ENCODE measurements at places on chromosomes 4 and X.

DNA sequence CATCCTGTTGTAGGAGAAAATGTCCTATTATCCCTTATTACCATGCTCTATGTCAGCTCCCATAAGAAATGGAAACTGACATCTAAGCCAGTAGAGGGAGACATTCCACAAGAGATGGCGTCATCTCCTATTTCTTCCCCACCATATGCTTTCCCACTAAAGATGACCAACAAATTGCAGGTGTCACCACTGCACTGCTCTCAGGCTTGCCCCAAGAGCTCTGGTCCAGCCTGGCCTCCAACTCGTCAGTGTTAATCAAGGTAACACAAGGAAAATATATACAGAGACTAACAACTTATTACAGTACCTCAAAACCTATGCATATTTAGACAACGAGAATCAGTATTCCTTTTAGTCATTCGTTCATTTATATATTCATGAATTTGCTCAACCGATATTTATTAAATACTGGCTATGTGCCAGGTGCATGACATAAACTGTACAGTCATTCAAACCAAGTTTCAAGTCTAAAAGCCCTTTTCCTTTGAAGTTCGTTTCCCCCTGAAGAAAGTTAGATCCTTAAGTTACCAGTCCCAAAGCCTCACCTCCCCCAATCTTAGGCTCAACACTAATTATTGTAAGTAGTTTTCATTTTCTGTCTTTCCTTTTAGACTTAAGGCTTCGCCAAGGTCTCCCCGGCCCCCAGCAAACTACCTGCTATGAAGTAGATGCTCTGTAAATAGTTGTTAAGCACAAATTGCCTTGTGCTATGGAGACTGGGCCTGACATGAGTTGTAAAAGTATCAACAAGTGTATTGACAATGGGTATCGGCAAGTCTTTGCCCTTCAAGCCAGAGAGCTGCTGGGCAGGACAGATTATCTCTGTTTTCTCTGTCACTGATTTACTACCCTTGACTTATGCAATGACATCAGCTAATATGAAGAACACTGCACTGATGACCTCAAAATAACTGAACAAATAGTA lies 3.1 kb upstream of the FGB start:
- DNase-seq, result peak; percentile 33

- no peak for DNase-seq
Observed at GRCh38 chr4:185263419-185263818, 54.0 kb downstream of the SNX25 start.

DNA sequence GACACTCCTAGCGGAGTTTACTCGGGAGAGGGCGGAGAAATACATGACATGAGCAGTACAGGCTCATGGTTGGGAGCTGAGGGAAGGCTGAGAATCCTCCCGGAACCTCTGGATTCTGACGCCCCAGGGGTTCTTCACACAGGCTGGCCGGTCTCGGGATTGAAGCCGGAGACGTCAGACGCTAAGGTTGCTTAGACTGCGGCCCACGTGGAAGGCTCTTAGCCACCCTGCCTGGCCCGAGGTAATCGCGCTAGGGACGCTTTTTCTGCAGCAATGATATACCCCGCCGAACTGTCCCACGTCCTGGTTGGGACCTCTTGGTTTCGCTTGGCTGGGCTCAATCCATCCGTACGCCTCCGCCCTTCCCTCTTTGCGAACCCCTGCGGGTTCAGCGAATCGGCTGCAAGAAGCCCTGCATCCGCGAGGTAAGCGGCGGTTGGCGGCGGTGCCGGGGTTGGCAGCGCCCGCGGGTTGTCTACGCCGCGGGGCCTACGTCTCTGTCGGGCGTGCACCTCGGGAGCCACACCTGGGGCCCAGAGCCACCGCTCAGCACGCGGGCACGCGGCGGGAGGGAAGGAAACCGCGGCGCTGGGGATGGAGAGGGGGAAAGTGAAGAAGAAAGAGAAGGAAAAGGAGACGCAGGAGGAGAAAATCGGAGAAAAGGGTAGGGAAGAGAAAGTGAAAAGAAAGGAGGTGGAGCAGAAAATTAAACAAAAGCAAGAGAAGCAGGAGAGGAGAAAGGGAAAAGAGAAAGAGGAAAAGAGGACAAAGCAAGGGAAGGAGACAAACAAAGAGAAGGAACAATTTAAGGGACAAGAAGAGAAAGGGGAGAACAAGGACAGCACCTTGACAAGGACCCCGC lies at the start of gene ARL9:
ARL9 (plus strand) TSS at position 523 of the 862 bp plus-strand sequence; CDS start at position 595, 72 bp downstream.
- DNase-seq, result peak; percentile 61

GRCh38 chrX:11423362-11423818 lies 130.2 kb downstream of the AMELX start:
- peak; percentile 67 for DNase-seq

DNA sequence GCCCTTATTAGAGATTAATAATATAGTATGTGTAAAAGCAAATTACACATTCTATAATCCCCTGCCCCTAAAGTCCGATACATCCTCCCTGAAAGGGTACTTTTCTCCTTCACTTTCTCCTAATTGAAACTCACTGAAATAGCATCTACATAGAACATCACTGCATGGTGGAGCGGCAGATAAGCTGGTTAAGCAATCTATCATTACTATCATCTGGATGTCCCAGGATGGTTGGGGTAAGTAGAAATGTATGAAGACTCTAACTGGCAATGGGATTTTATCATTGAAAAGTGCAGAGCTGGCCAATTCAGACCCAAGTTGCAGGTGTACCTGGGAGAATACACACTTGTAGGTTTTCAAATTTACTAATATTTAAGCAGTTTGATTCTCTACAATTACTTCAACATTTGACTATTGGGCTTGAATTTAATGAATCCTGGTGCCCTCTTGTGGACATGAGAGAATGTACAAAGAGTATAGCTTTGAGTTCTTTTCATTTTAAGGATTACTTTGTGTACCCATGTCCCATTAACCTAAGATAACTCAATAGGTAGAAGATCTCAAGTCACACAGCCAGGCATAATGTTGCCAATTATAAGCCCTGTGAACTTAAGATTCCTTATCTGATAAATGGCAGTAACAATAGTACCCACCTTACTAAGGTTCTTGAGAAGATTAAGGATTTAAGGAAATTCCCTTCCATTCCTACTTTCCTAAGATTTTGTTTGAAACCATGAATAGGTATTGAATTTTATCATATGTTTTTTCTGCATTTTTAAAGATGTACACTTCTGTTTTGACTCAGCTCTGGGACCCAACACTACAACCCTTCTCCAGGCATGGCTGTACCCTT lies 69.8 kb downstream of the SHROOM3 start:
- DNase-seq, result peak; percentile 40

DNA sequence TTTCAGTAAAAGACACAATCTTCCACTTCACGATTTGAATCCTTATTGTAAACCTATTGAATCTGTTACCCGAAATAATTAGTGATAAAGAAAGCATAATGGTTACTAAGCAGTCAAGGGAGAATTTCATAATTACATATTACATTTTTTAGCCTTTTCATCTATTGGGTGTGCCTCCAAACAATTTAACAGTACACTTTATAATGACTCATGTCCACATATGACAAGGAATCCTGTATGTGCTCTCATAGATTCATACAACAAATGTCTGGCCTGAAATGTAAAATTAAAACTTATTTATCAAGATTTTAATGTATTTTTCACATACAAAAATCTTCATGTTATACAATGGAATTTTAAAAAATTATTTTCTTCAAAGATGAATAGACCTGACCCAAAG lies 39.4 kb downstream of the PPP3CA start:
- no peak for DNase-seq

- no peak for DNase-seq
Observed at GRCh38 chrX:69069876-69070275, 95.4 kb downstream of the PJA1 start.

DNA sequence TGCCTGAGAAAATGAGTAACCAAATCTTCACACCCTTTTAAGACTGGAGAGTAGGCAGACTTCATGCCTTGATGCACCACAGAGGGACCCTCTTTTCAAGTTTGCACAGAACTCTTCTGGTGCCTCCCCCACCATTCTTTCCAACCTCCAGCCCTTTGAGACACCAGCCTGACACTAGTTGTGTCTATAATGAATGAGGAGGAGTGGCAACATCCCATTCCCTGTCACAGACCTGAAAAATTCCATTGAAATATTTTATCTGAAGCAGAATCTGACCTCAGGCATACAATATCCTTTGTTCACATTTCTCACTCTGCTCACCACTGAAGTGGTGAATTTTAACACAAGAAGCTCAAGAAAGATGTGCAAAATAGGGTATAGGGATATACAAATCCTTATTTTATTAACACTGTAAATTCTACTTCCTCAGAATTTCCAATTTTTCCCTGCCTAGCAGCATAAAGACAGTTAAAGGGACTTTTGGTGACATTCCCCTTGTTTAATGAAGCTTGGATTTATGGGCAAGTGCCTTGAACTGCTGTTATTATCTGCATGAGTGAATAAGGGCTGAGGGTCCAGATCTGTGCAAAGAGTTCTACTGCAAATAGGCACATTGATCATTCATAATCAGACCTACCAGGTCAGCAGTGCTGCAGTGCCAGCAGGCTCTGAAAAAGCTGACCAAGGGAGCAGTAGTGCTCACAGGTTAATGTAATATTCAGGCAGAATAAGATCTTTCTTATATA lies 149.9 kb upstream of the PAQR3 start:
- DNase-seq, result no peak

DNA sequence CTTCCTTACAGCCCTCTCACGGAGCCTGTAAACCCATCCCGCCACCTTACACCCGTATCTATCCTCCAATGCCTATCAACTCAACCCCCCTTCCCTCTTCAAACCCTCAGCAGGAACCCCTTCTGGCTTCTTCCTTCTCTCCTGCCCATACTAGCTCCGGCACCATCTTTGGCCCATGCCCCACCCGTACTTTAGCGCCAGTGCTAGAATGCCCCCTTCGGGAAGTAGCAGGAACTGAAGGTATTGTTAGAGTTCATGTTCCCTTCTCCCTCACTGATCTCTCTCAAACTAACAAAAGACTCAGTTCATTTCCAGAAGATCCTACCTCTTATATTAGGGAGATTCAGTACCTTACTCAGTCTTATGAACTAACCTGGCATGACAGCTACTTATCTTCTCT lies 2.7 kb upstream of the UGT2B15 start:
- no peak for DNase-seq

- peak; percentile 11 for DNase-seq
Observed at GRCh38 chr4:127400276-127400675, 232.5 kb upstream of the INTU start.

DNA sequence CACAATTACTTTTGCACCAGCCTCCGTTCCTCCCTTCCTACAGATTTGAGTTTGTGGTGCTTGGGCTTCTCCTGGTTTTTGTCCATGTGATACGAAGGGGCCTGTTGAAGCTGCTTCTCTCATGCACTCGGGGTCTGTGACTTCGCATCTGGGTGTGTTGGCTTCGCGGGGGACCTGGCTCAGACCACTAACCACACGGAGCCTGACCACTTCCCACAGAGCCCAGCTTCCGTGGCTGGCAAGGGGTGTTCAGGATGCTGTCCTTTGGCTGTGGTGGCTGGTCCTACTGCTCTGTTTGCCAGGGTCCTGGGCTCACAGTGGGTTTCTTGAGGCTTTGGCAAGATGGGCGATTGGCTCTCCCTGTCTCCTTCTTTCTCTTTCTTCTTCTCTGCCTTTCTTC lies 19.8 kb upstream of the XG start:
- DNase-seq, result no peak

GRCh38 chr4:29405116-29405515 lies 1315.1 kb upstream of the PCDH7 start:
- DNase-seq, result no peak

DNA sequence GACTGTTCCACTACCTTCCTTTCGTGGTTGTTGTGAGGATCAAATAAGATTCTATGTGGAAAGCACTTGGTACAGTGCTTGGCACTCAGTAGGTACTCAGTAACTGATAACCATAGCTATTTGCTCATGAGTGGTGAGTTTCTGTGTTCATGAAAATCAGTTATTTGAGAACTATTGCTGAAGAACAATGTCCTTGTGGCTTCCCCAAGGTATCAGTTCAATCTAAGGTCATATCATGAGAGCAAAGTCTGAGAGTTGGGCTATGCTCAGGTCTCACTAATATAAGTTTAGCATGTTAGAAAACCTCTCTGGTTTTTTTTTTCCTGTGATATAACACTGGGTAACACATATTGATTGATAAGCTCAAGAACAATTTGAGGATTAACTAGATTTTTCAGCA lies 147.8 kb downstream of the GRIA3 start:
- DNase-seq, result no peak

- no peak for DNase-seq
Observed at GRCh38 chr4:165600959-165601683, 222.3 kb downstream of the CPE start.

DNA sequence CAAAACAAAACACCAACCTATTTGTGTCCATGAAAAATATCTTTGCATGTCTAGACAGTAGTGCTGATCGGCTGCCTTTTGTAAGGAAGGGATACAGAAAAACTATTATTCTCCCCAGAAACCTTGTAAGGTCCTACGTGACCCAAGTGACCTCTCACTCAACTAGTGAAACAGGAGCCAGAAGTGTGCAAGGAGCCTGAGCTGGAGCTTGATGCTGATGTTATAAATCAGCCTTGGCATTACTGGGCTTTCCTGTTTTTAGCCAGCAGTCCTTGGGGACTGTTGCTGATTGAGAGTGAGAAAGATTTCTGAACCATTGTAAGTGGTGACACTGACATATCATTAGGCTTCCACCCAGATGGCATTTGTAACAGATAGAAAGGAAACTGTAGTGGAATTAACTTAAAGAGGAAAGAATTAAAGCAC lies 100.8 kb upstream of the LIMCH1 start:
- DNase-seq, result no peak

DNA sequence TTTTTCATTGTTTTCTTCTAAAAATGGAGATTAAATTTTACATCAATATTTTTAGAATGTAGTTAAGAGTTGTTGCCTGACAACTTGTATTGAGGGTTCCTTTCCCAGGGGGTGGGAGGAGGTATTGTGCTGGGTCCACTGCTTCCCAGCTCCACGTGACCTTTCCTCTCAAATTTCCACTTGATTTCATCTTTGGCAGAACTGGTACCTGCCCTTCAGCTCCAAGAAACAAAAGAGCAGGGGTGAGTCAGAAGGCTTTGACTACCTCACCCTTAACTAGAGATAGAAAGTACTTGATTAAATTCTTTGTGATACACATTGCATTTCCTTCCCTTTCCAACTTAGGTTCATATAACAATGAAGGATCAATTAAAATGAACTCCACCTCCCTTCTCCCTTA lies 19.7 kb downstream of the TRIM2 start:
- DNase-seq, result peak; percentile 31

- no peak for DNase-seq
Observed at GRCh38 chrX:6024204-6024603, 204.5 kb downstream of the NLGN4X start.

GRCh38 chr4:22676063-22676462 lies 16.7 kb upstream of the GBA3 start:
- no peak for DNase-seq

GRCh38 chrX:373641-374471 lies 12.9 kb downstream of the PPP2R3B start:
- no peak for DNase-seq

GRCh38 chr4:78720994-78721677 lies 55.0 kb upstream of the BMP2K start:
- DNase-seq, result no peak

DNA sequence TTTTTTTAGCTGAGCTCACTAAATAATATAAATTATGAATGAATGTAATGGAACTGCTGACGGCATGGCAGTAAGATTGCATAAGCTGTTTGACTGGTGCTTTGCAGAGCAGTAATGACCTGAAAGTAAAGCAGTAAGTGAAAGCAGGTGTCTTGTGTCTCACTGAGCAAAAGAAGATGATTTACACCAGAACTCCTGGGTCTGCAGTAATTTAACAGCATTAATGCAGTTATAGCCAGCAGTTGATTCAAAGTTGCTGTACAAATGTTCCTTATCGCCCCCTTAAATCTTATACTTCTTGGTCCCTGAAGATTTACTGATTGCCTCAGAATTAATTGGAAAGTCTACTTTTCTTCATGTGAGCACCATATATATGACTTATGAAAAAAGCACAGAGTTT lies 187.7 kb downstream of the DCTD start:
- DNase-seq, result no peak

Data from fibroblast of gingiva (primary cell).